Stimulated activated CD8-positive, alpha-beta memory T cell treated with anti-CD3 and anti-CD28 coated beads, Interleukin-2, amount 100 ng/mL, for 1 hour (primary cell): ENCODE measurements at places on chromosomes 3 and 15.

- no peak for DNase-seq
Observed at GRCh38 chr3:101167376-101167775, 153.0 kb downstream of the IMPG2 start.

GRCh38 chr15:100879061-100879463, 569 bp upstream of the ALDH1A3 start:
- DNase-seq: no peak

DNA sequence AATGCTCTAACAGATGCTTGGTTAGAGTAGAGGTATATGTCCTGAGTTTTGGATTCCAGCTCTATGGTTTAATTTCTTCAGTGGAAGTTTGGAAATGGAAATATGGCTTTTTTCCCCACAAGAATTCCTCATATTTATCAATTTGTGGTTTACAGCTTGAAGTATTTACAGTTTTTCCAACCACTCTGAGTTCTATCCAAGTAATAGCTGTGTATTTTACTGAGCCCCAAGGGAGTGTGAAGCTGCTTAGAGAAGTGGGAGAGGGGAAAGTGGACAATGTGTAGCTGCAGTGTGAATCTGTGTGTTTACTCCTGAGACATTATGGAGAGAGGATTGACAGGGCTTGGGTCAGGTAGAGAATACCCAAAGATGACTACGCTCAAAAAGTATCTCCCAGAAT, 54.5 kb downstream of the NEK11 start:
- DNase-seq: no peak

GRCh38 chr3:161219495-161219894, 1.6 kb upstream of the NMD3 start:
- DNase-seq: no peak

GRCh38 chr3:139533781-139534454, 5.6 kb downstream of the RBP1 start:
- DNase-seq: no peak

DNA sequence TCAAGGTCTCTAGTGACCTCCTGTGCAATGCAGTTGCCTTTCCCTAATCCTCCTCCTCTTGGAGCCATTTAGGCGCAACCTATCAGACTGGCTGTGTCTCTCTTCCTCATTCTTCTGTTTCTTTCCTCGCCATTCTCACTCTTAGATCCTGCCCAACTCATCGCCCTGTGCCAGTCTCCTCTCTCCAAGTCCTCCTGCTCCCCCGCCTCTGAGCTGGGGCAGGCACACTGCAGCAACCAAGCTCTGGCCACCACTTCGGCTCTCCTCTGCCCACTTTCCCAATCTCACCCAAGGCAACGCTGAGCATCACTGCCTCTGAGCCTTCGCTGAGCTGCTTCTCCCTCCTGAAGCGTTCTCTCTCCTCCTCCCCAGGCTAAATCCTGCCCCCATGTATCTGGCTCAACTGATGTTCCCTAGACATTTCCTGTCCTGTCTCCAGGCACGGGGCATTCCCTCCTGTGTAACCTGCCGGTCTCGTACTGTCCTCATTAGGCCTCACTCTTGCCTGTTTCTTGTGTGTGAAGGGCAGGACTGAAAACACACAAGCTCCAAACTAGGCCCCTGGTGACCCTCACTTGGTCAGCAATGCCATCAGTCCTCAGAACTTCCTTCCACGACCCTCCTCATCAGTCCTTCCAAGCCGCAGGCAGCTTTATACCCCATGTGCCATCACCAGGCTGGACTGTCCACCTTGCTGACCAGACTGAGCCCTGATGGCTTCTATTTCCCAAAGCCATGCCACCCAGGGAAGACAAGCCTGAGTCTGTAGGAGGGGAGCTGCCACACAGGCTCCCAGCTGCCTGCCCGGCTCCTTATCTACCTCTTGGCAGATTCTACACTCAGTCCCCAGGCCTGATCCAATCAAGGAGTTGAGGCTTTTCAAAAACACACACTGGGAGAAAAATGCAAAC, 85.6 kb downstream of the SEC22A start:
- no peak for DNase-seq

DNA sequence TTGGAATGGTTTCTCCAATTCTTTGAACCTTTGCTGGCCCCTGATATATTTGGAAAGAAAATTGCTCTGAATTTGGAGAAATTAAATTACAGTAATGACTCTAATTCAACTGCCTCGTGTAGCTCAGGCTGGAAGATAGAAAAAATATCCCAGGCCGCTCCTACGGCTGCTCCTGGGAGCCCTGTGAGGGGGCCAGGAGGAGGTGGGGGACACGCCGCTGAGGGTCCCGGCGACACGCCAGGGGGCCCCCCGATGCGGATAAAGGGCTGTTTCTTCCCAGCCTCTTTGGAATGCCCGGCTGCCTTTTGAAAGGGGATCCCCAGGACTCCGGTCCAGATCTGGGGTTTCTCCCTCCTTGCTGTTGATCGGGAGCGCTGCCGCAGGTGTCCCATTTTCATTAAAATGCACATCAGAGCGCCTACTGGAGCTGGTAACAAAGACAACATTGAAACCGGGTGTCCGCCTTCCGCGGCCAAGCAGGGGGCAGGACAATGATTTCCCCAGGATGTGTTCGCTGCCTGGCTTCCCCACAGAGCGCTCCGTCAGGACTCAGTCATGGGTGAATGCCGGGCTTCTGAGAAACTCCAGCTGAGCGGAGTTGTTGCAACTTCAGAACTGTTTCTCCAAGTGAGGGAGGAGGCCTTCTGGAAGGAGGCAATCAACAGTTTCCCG, 200.1 kb upstream of the KBTBD8 start:
- DNase-seq: no peak

DNA sequence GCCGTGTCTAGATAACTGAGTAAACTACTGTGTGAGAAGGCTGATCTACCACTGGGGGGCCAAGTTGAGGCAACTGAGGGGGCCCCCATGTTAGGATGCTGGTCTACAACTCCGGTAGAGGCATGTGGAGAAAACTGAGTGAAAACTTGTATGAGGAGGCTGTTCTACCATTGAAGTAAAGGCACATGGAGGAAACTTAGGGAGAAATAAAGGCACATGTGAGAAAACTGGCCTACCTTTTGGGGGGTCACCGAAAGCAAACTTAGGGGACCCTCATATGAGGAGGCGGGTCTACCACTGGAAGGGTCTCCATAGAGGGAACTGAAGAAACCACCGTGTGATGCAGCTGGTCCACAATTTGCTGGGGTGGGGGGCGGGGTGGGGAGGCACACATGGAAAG, 155.2 kb downstream of the FBLN2 start:
- DNase-seq: no peak

GRCh38 chr15:52798529-52799101, 8.5 kb upstream of the ONECUT1 start:
- DNase-seq: no peak

DNA sequence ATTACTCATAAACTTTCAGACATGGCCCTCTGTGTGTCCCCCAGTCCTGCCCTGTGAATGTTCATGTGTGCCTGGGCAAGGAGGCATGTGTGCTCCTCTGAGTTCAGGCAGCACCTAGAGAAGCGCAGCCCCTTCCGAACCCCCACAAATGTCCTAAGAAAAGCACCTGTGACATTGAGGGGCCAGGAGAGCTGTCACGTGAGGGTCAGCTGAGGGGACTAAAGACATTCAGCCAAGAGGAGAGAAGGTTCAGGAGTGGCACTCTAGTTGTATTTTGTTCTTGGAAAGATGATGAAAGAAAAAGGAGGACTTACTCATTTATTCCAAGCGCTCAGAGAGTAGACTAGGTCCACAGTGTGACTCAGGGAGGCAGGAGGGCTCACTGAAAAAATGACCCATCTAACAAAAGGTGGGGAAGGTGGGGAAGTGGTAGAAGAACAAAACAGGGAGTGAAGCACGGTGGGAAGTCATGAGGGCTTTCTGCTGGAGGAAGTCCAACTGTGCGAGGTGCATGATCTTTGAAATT, 28.1 kb upstream of the ELP6 start:
- no peak for DNase-seq

DNA sequence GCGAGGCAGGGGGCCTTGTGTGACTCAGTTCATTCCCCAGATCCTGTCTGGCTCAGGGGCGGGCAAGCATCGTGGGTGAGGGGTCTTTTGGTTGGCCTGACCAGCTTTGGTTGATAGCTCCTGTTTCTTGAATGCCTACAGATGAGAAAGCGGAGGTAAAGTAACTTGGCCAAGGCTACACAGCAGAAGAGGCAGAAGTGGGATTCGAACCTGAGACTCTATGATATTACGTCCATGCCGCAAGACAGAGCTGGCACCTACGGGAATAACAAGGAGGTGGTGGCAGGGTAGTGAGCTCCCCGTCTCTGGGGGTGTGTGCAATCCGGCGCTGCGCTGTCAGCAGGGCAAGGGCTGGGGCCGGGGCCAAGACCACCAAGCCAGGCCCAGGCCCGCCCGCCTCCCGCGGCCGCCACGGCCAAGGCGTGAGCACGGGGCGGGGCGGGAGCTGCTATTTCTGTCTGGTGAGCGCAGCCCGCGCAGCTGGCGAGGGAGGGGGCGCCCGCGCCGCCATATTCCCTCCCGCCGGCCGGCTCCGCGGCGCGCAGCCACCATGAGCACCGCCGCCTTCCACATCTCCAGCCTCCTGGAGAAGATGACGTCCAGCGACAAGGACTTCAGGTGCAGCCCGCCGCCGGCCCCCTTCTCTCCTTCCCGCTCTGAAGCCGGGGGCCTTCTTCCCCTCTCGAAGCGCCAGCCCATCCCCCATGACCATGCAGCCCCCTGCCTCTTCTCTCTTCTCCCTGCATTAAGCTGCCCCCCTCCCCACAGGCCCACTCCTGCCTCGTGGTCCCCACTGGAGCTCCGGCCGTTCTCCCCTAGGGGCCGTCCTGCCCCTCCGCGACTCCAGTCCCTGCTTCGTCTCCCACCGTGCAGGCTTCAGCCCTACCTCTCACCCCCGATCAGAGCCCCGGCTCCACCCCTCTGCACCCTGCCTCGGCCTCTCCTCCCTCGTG, at the start of gene CAND2:
TSS of gene CAND2 (plus strand) at position 510 of the 953 bp plus-strand sequence. CDS start at position 551, 41 bp downstream.
- no peak for DNase-seq

- no peak for DNase-seq
Observed at GRCh38 chr3:128378631-128379347, 87.9 kb downstream of the DNAJB8 start.

DNA sequence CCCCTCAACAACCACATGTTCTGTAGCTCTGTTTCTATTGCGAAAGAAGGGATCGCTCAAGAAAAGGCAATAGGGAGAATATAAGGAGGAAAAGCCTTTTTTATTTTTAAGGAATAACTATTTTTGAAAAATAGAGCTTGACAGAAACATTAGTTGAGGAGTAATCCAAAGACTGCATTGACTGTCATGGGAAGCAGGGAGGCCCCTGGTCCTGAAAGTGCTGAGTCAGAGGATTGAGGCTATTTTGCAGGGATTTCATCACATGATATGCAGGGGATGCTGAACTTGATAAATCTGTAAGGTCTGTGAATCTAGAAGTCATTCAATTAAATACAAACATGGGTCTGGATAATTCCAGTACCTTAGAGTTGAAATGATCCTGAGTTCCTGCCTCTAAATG, 92.0 kb downstream of the MTHFS start:
- no peak for DNase-seq

DNA sequence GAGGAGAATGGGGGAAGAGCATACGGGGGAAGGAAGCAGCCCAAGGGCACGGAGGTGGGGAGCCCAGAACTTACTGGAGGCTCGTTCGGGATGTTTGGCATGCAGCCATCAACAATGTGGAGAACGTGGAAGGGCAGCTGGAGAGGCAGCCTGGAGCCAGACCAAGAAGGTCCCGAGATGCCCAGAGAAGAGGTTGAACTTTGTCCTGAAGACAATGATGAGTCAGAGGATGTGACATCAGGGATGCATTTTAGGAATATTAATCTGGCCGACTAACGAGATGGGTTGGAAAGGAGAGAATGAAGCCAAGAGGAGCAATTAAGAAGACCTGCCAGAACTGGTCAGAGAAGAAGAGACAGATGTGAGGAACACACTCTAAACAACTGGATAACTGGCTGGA, 98.2 kb downstream of the SRGAP3 start:
- DNase-seq: no peak

GRCh38 chr3:27746838-27747237, 24.7 kb upstream of the EOMES start:
- no peak for DNase-seq

DNA sequence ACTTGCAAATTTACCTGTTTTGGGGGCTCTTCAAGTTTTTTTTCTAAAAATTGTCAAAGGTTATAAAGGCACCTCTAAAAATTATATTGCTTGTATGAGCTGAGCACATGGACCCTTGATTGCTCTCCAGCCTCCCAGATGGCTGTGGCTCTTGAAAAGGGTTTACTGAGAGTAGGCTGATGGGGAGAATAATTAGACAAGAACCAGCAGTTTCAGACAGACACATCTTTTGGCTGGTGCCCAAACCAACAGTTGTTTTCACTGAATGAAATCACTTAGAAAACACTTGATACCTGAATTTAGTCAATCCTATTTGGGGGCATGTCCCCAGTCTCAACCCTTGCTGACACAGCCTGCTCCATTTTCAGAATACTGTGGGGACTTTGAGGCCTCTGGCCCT, 217.6 kb downstream of the KBTBD8 start:
- no peak for DNase-seq

DNA sequence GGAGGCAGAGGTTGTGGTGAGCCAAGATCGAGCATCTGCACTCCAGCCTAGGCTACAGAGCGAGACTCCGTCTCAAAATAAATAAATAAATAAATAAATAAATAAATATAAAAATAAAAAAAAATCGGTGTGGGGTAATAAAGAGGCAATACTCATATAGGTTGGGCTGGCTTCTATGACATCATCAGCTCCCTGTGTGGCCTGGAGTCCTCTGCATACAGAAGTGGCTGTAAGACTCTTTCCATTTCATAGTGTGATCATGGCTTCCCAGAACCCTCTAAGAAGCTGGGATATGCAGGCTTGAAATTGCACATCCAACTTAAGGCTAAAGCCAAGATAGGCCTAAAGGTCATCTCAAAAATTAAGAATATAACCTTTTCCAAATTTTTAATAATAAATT, 101.6 kb downstream of the ZIC4 start:
- DNase-seq: no peak

- DNase-seq: no peak
Observed at GRCh38 chr3:66053550-66054094, 14.9 kb upstream of the MAGI1 start.

DNA sequence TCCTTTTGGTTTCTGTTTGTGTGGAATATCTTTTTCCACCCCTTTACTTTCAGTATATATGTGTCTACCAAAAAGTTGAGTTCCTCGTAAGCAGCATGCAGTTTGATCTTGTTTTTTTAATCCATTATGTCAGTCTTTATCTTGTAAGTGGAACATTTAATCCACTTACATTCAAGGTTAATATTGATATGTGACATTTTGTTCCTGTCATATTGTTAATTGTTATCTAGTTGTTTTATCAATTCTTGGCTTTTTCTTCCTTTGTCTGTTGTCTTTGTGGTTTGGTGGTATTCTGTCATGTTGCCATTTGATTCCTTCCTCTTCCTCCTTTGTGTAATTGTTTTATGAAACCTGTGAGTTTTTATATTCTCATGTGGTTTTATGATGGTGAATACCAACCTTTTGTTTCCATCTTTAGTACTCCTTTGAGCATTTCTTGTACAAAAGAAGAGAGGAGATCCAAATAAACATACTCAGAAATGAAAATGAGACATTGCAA, 43.4 kb upstream of the XCR1 start:
- no peak for DNase-seq

- DNase-seq: no peak
Observed at GRCh38 chr3:178840586-178840985, 231.0 kb downstream of the ZMAT3 start.
